HAP-1 (cell line): ENCODE measurements at places on chromosomes 4 and X.

DNA sequence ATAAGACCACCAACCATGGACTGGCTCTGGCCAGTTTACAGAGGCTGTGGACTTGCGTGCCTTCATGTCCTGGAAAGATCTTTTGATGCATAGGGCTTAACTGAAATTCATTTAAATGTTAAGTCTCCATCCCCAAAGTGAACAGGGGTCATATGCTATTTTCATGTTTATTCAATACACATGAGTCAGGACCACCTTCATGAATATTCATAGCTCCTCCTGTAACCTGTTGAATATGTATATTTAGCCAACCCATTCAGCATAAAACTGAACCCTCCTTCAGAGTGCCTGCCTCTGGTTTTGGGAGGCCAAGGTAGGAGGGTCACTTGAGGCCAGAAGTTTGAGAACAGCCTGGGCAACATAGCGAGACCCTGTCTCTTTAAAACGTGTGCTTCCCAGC is 7.1 kb downstream of the CTPS2 start:
- DNase-seq, result no peak

DNA sequence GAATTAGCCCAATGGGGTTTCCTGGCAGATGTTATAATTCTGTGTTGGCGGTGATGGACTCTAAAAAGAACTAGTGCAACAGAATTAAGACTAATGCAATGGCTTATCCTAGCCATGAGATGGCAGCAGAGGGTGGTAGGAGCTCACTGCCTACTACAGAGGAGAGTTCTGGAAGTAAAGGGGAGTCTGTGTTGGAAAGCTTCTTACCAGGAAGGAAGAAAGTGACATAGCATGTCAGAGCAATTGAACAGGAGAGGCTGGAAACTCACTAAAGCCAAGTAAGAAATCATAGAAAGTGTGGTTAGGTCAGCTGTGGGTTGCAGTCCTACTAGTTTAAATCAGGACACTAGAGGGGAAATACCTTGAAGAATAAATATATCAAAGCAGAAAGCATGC is 6.3 kb upstream of the TRPC5OS start:
- peak; percentile 66 for DNase-seq

DNA sequence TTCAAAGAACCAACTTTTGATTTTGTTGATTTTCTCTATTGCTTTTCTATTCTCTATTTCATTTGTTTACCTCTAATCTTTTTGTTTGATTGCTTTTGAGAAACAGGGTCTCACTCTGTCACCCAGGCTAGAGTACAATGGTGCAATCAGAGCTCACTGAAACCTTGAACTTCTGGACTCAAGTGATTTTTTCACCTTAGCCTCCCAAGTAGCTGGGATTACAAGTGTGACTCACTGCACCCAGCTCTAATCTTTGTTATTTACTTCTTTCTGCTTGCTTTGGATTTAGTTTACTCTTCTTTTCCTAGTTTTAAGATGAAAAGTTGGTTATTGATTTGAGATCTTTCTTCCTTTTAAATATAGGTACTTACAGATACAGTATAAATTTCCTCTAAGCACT is 26.2 kb downstream of the RAB9B start:
- DNase-seq, result no peak

DNA sequence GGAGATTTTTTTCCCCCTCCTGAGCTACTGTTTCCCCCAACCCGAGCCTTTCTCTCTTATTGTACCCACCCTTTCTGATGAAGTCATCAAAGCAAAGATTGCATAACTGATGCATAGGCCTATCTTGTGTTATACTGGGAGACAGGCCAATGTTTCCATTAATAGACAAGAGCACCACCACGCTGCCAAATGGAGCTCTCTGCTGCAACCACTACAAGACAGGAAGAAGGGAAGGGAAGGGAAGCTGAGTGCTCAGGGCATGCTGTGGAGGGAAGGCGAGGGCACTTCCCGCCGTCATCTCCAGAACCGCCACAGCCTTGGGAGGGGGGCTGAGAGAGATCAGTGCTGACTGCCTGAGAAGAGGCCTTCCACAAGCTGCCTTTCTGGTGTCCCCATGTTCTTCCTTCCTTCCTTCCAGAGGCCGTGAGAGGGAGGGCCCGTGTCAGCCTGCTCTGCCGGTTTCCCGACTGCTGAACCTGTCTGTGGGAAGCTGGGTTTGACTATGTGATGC is 75.0 kb downstream of the MGST2 start:
- DNase-seq, result no peak

DNA sequence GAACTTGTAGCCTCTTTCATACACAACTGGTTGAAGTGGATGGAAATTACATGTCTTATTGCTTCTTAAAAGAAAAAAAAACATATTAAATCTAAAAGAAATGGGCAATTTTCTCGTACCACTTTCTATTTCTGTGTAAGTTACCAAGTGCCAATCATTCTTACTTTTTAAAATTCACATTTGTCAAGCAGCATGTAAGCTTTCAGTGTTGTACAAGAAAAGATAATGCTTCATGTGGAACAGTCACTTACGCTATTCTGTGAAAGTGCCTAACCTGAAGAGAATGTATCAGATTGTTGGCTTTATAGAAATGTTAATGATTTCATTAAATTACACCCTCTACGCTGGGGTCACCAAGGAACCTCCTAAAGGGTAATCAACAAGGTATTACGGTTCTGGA is 4.4 kb upstream of the DCTD start:
- no peak for DNase-seq

- no peak for DNase-seq
These were observed 50.8 kb downstream of the ZFYVE28 start for GRCh38 chr4:2367626-2368025.

GRCh38 chr4:74715706-74716435 is 78.5 kb downstream of the BTC start:
- DNase-seq, result no peak

- DNase-seq, result no peak
These were observed 150.8 kb downstream of the RBMX2 start for GRCh38 chrX:130552444-130553073.

DNA sequence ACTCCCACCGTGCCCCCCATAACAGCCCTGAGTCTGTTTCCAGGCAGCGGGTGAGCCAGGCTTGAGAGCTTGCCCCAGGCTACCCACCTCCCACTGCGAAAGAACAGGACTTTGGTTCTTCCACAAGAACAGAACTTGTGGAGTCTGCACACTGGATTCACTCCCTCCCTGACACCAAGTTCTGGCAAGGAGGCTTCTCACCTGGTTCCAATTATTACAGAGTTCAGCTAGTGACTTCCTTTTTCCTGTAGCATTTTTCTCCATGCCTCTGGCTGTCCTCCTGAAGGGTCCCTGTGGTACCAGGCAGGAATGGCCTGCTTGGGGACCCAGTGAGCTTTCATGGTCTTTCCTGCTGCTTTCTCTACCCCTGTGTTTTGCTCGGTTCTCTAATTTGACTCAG is 208.6 kb upstream of the SFRP2 start:
- DNase-seq, result no peak

- DNase-seq, result no peak
These were observed 34.4 kb upstream of the ANXA3 start for GRCh38 chr4:78517050-78517652.

GRCh38 chr4:54586320-54586955 is 71.3 kb upstream of the KIT start:
- peak; percentile 52 for DNase-seq

GRCh38 chr4:113760795-113761619 is 531 bp downstream of the CAMK2D start:
- DNase-seq, result peak; percentile 78

GRCh38 chr4:121072224-121073003 is at the start of gene NDNF:
TSS of gene NDNF (minus strand) at chr4:121072535. CDS start at chr4:121045837, 26,698 bp downstream.
- peak; percentile 31 for DNase-seq

DNA sequence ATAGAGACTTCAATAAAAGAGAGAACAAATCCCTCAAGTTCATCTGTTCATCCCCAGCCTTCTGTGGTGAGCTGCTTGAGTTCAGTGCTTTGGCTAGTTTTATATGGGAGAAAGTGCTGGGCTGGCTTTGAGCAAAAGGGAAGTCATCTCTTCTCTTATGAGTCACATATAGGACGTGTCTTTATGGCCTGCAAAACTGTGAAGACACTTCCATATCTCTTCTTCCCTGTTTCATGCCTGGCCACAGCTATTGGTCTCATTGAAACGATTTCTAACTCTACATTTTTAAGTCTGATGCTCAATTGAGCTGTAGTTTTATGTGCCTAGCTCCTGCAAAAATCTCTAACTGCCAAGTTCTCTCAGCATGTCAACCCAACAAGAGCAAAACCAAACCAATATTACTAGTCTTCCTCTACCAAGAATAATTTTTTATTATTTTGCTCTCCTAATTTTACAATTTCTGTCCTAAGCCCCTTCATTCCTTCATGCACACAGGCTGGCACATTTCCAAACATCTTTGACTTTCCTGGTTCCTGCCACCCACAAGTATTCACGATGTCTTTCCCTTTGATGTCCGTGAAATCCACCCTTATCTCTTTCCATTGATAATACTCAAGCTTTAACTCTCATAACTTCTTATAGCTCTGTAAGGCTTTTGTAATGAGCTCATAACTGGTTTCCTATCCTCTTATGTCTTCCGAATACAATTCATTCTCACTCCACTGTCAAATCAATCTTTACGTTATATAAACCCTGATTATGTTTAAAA is 165.3 kb downstream of the BTC start:
- no peak for DNase-seq

- peak; percentile 83 for DNase-seq
These were observed 41.5 kb upstream of the CYP4V2 start for GRCh38 chr4:186149872-186150271.

DNA sequence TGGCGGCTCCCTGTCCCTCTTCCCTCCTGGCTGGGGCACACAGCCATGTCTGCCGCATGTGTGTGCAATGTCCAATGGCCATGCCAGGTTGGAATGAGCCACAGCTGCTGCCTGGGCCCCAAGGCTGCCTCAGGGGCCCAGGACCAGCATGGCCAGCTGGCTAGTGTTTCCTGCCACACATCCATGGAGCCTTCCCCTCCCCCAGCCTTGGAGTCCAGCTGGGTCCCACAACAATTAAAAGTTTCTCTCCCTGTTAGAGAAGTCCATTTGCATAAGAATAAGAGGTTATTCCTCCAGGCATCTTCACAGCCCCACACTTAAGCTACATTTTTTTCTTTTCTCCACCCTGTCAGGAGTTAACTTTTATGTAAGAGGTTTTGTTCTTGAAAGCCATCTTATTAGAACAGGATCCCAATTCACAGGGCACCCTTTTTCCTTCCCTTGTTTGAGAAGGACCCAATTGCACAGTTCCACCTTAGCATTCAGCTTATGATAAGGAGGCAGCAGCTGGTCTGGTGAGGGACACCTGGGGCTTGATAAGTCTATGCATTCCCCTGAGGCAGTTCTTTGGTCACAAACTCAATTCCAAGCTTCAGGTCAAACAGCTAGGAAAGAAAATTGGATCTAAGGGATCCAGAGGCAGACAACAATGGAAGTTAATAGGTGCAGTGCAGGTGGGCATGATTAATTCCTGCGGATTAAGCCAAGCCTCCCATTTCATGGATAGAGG is 963.3 kb upstream of the GRIA3 start:
- peak; percentile 59 for DNase-seq

DNA sequence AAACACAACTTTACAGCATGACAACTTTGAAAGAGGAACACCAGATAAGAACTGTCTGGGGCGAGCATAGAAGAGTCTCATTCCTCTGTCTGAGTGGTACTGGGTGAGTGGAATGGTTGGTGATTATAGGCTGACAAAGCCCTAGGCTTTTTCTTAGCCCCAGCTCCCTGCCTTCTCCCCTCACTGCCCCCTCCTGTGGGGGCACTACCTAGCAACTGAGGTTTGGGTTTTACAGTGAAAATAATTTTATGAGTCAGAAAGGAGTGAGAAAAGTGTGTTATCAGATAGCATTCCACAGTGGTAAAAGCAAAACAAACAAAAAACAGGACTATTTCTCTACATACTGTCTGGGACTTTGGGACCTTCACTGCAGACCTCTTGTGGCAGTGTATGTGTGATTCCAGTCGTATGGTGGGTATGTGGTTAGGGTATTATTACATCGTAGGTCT is 10.5 kb upstream of the TMEM165 start:
- no peak for DNase-seq

DNA sequence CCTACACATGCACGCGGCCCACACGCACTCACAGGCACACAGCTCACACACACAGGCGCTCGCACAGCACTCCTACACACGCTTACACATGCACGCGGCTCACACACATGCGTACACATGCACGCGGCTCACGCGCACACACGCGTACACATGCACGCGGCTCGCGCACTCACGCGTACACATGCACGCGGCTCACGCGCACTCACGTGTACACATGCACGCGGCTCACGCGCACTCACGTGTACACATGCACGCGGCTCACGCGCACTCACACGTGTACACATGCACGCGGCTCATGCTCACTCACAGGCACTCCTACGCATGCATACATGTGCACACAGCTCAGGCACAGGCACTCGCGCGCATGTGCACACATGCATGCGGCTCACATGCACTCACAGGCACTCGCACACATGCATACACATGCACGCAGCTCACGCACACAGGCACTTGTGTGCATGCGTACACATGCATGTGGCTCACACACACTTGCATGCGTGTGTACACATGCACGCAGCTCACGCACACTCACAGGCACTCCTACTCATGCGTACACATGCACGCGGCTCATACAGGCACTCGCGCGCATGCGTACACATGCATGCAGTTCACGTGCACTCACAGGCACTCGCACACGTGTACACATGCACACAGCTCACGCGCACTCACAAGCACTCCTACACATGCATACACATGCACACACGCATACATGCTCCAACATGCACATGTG is 44.9 kb downstream of the GAK start:
- no peak for DNase-seq

- no peak for DNase-seq
These were observed 333.3 kb downstream of the PDGFC start for GRCh38 chr4:156638334-156638733.

DNA sequence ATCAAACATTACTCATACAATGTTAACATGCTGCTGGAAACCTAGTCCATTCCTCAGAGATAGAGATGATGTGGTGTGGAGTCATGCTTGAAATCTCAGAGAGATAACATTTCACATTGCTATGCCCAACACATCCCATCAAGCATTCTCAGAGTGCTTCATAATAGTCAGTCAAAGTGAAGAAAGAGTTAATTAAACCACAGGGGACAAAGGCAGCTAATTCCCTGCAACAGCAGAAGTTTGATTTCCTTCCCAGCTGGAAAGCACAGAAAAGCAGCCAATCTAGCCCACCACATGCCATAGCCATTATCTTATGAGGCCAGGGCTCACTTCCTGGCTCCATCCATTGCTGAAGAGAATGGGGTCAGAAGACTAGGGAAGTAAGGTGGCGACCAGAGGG is 8.9 kb downstream of the KDR start:
- no peak for DNase-seq

- peak; percentile 36 for DNase-seq
These were observed 816 bp downstream of the NMU start for GRCh38 chr4:55635282-55635681.

GRCh38 chrX:73213734-73214425 is 771 bp downstream of the NAP1L2 start:
- no peak for DNase-seq

DNA sequence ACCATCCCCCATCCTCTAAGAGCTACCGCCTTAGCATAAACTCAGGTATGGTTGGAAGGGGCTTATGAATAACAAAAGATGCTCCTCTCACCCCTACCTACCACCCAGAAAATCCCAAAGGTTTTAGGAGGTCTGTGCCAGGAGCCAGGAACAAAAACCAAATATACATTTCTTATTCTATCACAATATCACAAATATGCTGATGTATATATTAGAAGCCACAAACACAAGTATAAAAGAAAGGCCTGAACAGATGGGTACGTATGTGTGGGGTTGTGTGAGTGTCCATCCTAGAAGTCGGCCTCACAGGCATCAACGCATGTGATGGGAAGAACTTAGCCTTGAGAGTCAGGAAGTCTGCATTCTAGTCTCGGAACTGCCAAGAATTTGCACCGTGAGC is 8.7 kb upstream of the ANXA5 start:
- DNase-seq, result no peak

- DNase-seq, result peak; percentile 33
These were observed 8.0 kb upstream of the KCNE5 start for GRCh38 chrX:109632906-109633504.
